ENCODE measurements at places on chromosomes 1 and 21. TPM values are rescaled to one million over a fixed set of nuclear protein-coding genes. Genes with fewer than 3 reads are reported as not detected.

DNA sequence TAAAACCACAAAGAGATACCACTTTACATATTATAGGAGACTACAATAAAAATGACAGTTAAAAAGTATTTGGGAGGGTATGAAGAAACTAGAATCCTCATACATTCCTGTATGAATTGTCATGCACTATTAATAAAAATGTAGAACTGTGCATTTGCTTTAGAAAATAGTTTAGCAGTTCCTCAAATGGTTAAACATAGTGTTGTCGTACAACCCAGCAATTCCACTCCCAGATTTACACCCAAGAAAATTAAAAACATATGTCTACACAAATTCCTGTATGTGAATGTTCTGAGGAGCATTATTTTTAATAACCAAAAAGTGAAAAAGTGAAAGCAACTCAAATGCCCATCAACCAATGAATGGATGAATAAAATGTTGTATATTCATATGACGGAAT is 23.1 kb upstream of the PDE4B start:
- H3K4me1 ChIP-seq: no peaks in the 10 kb centered on the region
- no peak overlapping the region for H3K27ac ChIP-seq
- DNase-seq: no peak

DNA sequence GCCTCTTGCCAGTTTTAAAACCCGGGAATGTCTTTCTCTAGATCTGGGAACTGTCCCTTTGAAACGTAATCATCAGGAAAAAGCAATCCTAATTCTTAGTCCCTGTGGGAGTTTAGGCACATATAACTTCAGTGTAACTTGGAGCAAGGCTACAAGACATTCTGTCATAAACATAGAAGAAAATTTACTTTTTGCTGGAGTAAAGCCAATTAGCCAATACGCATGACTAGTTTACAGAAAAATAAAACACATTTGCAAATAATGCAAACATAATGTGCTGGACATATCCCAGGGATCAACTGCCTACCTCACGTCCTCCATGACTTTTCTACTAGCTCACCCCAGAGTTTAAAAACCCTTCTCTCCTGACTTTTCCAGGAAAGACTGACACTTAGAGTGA is 970.6 kb downstream of the MRPL39 start:
- H3K36me3 ChIP-seq: no peaks in the 10 kb centered on the region
- H3K4me3 ChIP-seq: no peak overlapping the region
- H3K4me1 ChIP-seq: no peaks in the 10 kb centered on the region
- no peaks in the 10 kb centered on the region for H3K27me3 ChIP-seq

GRCh38 chr1:33814166-33814565 is 49.7 kb upstream of the HMGB4 start:
- no peaks in the 10 kb centered on the region for H3K36me3 ChIP-seq
- H3K27me3 ChIP-seq: no peaks in the 10 kb centered on the region
- no peaks in the 10 kb centered on the region for H3K4me1 ChIP-seq
- H3K4me3 ChIP-seq: no peak overlapping the region

GRCh38 chr1:228778961-228779360 is 43.7 kb downstream of the RHOU start:
- no peak for DNase-seq
- H3K4me1 ChIP-seq: no peaks in the 10 kb centered on the region
- no peaks in the 10 kb centered on the region for H3K27me3 ChIP-seq
- H3K36me3 ChIP-seq: no peaks in the 10 kb centered on the region

GRCh38 chr1:14726606-14727005 is 128.1 kb downstream of the KAZN start:
- H3K27me3 ChIP-seq: no peaks in the 10 kb centered on the region
- H3K4me1 ChIP-seq: no peaks in the 10 kb centered on the region
- DNase-seq: no peak

DNA sequence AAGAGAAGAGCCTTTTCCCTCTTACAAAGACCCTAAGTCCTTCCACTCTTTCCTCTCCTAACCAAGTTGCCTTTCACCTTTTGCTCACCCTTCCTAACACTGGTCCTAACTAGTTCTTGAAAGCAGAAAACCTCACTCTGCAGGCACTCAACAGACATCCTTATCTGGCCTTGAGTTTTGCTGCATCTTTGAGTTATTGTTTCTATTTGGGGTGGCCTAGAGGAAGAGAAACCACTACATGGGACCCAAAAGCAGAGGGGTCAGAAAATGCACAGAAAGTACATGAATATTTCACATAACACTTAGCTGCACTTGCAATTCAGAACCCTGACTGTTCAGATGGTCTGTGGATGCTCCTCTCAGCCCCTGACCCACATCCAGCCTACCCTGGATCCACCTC is 178.3 kb upstream of the SYT6 start:
- H3K4me1 ChIP-seq: no peaks in the 10 kb centered on the region
- peaks cover 13% of the 10 kb centered on the region for H3K27me3 ChIP-seq
- no peaks in the 10 kb centered on the region for H3K36me3 ChIP-seq

GRCh38 chr1:202577381-202577780 is 132.9 kb downstream of the SYT2 start:
- H3K27me3 ChIP-seq: no peaks in the 10 kb centered on the region
- DNase-seq: no peak
- no peak overlapping the region for H3K27ac ChIP-seq
- no peak overlapping the region for H3K4me3 ChIP-seq
- H3K4me1 ChIP-seq: no peaks in the 10 kb centered on the region

DNA sequence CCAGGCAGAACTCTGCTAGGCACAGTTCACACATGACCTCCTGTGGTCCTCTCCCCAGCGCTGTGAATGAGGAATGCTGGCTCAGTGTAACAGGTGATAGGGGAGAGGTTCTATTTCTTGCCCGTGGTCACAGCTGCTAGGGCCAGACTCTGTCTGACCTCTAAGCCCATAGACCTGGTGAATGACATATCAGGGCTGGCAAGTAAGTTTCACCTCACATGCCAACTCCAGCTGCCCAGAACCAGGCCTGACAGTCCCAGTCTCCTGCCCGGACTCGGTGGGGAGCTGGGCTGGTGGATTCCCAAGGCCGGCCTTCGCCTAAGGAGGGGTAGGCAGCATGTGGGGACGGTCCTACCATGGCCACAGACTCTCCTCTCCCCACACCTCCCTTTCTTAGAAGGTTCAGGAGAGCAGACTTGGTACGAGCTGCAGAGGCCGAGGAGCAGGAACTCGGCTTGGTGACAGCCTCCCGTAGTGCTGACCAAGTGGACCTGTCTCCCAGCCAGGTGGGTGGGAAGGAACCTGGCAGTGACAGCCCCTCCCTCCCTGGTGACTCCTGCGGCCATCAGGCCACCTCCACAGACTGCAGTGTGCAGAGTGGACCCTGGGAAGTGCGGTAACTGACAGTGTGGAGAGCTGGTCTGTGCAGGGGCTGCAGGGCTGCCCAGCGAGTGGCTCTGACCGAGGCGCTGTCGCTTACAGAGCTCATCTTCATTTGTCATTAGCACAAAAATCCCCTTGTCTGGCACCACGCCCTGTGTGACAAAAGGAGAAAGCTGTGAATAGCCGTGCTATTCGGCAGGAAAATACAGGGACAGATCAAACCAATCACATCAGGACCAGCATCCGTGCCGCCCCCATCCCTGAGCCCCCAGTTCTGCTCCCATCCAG is 74.6 kb downstream of the SCCPDH start:
- H3K4me3 ChIP-seq: no peak overlapping the region
- no peak for DNase-seq
- H3K36me3 ChIP-seq: no peaks in the 10 kb centered on the region
- H3K27me3 ChIP-seq: no peaks in the 10 kb centered on the region
- no peaks in the 10 kb centered on the region for H3K4me1 ChIP-seq

GRCh38 chr1:3169665-3170356 is 100.8 kb downstream of the PRDM16 start:
- peaks cover 14% of the 10 kb centered on the region for H3K4me1 ChIP-seq
- no peak overlapping the region for H3K4me3 ChIP-seq
- H3K36me3 ChIP-seq: no peaks in the 10 kb centered on the region
- H3K27me3 ChIP-seq: no peaks in the 10 kb centered on the region
- DNase-seq: no peak

DNA sequence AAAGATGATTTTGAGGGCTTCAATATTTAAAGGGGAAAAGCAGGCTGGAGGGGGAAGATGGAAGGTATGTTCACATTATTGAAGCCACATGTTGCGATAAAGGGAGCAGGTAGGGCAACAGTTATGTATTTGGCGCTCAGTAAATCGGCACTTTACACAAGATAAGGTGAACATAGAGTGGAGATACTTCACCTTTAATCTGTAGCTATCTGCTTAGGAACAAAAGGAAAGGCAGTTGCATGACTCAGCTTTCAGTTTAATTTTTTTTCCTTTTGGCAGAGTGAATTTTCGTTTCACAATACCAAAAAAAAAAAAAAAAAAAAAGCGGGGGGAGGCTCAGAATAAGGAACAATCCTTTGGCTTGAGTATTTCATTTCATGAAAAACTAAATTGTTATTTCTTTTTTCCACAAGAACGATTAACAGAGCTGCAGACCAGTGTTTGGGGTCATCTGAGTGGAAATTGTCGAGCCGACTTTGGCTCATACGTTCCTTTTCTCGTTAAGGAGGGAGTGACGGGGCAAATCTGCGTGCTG is 1.1 kb upstream of the COQ8A start:
- peak overlapping the region; percentile 94 for H3K27ac ChIP-seq
- H3K4me3 ChIP-seq: peak overlapping the region; percentile 78
- no peaks in the 10 kb centered on the region for H3K27me3 ChIP-seq

DNA sequence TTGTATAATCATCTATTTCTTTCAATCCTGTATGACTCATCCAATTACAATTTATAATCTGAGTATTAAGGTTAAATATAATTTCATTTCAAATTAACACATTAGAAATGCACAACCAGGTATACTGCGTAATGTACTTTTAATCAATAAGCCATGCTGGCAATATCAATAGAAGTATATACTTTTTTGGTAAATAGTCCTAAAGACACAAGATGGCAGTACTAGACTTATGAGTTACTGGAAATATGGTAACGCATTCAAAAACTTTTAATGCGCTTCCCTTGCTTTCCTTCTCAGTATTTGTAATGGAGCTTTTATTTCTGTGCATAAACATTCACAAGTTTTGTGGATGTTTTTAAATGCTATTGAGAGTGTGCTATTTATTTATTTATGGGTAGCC is 1162.0 kb upstream of the TMPRSS15 start:
- DNase-seq: no peak
- H3K4me1 ChIP-seq: no peaks in the 10 kb centered on the region
- H3K27me3 ChIP-seq: no peaks in the 10 kb centered on the region
- no peaks in the 10 kb centered on the region for H3K36me3 ChIP-seq

- H3K36me3 ChIP-seq: no peaks in the 10 kb centered on the region
- H3K4me3 ChIP-seq: peak within 1 kb of the TSS; percentile 89
- H3K27me3 ChIP-seq: no peaks in the 10 kb centered on the region
- DNase-seq: peak; percentile 91
- peak within 1 kb of the TSS; percentile 93 for H3K27ac ChIP-seq
Observed at GRCh38 chr1:96721416-96722160, at the start of gene PTBP2. PTBP2 (plus strand) TSS chr1:96721784; CDS start chr1:96721865, 81 bp downstream.

- no peaks in the 10 kb centered on the region for H3K27me3 ChIP-seq
- no peak for DNase-seq
- H3K27ac ChIP-seq: no peak overlapping the region
- no peak overlapping the region for H3K4me3 ChIP-seq
Observed at GRCh38 chr1:153432874-153433681, 16.8 kb downstream of the S100A7A start.

GRCh38 chr1:38940339-38941047 is 1.1 kb downstream of the RHBDL2 start:
- H3K27me3 ChIP-seq: peaks cover 6% of the 10 kb centered on the region
- H3K36me3 ChIP-seq: no peaks in the 10 kb centered on the region
- no peak overlapping the region for H3K27ac ChIP-seq
- no peaks in the 10 kb centered on the region for H3K4me1 ChIP-seq

GRCh38 chr1:64337475-64337874 is 132.5 kb upstream of the CACHD1 start:
- no peaks in the 10 kb centered on the region for H3K4me1 ChIP-seq
- H3K27ac ChIP-seq: no peak overlapping the region
- DNase-seq: no peak
- no peaks in the 10 kb centered on the region for H3K36me3 ChIP-seq
- H3K4me3 ChIP-seq: no peak overlapping the region

- no peak overlapping the region for H3K27ac ChIP-seq
- no peaks in the 10 kb centered on the region for H3K4me1 ChIP-seq
- H3K4me3 ChIP-seq: no peak overlapping the region
- no peaks in the 10 kb centered on the region for H3K36me3 ChIP-seq
Observed at GRCh38 chr1:91635763-91636162, 135.1 kb downstream of the CDC7 start.

DNA sequence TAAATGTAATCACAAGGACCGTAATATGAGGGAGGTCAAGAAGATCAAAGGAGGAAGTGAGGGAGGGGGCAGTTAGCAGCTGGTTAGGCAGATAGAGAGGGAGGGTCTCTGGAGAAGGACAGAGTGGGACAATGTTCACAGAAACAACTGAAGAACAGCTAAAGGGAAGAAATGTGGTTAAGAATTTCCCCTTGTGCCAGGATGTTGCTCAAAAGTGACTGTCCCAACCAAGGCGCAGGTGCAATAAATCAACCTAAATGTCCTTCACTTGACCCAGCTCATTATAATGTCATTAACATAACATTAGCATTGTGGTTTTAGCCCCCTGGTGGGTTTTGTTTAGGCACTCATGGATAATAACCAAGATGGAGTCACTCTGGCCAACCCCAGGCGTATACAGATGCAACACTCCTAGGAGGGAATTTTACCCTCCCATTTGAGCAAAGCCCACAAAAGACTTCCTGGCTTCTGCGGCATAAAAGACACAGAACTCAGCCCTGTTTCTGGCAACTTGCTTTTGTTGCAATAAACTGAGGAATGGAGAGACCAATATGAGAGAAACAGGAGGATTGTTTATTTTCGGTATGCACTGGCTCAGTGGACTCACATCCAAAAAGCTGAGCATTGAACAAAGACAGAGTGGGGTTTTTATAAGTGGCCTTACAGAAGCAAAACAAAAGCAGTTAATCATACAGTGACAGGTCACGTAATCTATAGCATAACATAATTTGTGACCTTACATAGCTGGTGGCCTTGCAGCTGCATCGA is 7.3 kb upstream of the CA6 start:
- no peak overlapping the region for H3K4me3 ChIP-seq
- no peaks in the 10 kb centered on the region for H3K36me3 ChIP-seq
- no peaks in the 10 kb centered on the region for H3K4me1 ChIP-seq
- H3K27me3 ChIP-seq: no peaks in the 10 kb centered on the region
- no peak overlapping the region for H3K27ac ChIP-seq

DNA sequence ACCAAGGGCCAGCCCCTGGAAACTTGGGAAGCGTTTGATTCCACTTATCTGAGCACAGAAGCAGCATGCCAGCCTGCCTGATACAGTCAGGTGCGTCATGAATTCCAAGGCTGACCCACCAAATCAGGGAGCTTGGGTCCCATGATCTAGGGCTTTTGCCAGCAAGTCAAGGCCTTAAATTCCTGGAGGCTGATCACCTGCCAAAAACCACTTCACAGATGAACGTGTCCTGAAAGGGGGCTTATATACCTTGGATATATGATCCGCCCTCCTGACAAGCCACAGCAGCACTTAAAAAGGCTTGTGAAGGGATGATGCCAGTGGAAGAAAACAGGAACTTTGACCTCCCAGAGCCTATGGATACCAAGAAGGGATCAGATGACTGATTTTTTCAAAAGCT is 24.0 kb upstream of the CLIC6 start:
- no peaks in the 10 kb centered on the region for H3K27me3 ChIP-seq
- no peak for DNase-seq
- no peak overlapping the region for H3K4me3 ChIP-seq
- no peak overlapping the region for H3K27ac ChIP-seq
- peaks cover 16% of the 10 kb centered on the region for H3K4me1 ChIP-seq

Gene CLCA4
- polyA plus RNA-seq: not detected

Gene OLIG1
- polyA plus RNA-seq: 0.33 TPM

Gene STYXL2
- not detected for polyA plus RNA-seq

Gene CLEC20A
- 5.2 TPM for polyA plus RNA-seq

Gene GJA9
- polyA plus RNA-seq: not detected

Gene L1TD1
- polyA plus RNA-seq: 0.12 TPM

Gene CELA2A
- not detected for polyA plus RNA-seq

Gene F5
- polyA plus RNA-seq: 0.01 TPM

Gene PRPF38A
- polyA plus RNA-seq: 26.8 TPM

Gene PIGR
- 0.31 TPM for polyA plus RNA-seq

Gene NPR1
- polyA plus RNA-seq: not detected

Gene HENMT1
- polyA plus RNA-seq: 4.7 TPM

Gene KIF2C
- 0.26 TPM for polyA plus RNA-seq

All from B cell (primary cell).